ENCODE measurements at places on chromosomes 2 and 18. TPM values are rescaled to one million over a fixed set of nuclear protein-coding genes. Genes with fewer than 3 reads are reported as not detected.

DNA sequence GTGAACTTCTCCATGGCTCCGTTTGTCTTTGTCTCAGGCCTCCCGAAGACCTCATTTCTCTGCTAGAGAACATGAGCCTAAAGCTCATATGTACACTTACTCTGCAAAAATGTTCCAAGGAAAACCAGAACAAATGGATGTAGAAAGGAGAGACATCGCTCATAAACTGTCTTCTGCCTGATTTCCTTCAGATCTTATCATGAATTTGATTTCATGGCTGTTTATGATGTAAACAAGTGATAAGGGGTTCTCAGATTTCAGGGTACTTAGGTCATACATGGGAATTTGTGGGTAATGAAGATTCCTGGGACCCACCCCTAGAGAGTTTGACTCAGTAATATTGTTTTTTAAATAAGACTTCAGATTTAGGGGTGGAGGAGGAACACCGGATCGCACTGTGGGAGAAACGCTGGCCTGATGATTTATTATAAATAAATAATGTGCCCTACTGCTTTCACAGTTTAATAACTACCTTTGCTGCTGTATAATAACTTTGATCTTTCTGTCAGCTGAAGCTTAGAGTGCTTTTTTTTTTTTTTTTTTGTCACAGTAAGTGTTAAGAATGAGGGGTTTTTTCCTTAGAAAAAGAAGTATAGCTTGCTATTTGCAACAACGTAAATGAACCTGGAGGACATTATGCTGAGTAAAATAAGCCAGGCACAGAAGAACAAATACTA is 14.9 kb downstream of the AOX1 start:
- no peaks in the 10 kb centered on the region for H3K36me3 ChIP-seq
- H3K27ac ChIP-seq = no peak overlapping the region
- DNase-seq = no peak
- H3K4me1 ChIP-seq = peaks cover 23% of the 10 kb centered on the region
- H3K27me3 ChIP-seq = no peaks in the 10 kb centered on the region
- no peak overlapping the region for H3K4me3 ChIP-seq

DNA sequence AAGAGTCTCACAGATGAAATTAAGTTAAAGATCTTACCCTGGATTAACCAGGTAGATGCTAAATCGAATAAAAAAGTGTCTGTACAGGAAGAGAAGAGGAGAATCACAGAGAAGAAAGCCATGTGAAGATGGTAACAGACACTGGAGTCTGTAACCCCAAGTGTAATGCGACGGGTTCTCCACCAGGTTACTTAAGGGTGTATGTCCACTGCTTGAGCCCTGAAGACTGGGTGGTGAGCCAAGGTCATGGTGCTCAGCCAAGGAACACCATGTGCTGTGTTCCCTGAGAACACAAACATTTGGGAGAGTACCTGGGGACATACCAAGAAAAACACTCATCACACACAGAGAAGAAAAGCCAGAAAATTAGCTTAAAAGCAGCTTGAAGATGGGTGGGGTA is 8.2 kb upstream of the ACADL start:
- peak; percentile 14 for DNase-seq
- no peak overlapping the region for H3K4me3 ChIP-seq
- peak overlapping the region; percentile 76 for H3K27ac ChIP-seq
- H3K27me3 ChIP-seq = no peaks in the 10 kb centered on the region
- no peaks in the 10 kb centered on the region for H3K36me3 ChIP-seq

- peaks cover 6% of the 10 kb centered on the region for H3K36me3 ChIP-seq
- DNase-seq = no peak
- H3K4me3 ChIP-seq = no peak overlapping the region
- H3K27ac ChIP-seq = no peak overlapping the region
These were observed 66.5 kb downstream of the TCF7L1 start for GRCh38 chr2:85199698-85200097.

Gene HOXD10
- total RNA-seq = not detected

GRCh38 chr2:242031481-242032019 is 162.0 kb downstream of the RTP5 start:
- H3K36me3 ChIP-seq = no peaks in the 10 kb centered on the region
- no peak overlapping the region for H3K27ac ChIP-seq

Gene GREB1
- 2.3 TPM for total RNA-seq

DNA sequence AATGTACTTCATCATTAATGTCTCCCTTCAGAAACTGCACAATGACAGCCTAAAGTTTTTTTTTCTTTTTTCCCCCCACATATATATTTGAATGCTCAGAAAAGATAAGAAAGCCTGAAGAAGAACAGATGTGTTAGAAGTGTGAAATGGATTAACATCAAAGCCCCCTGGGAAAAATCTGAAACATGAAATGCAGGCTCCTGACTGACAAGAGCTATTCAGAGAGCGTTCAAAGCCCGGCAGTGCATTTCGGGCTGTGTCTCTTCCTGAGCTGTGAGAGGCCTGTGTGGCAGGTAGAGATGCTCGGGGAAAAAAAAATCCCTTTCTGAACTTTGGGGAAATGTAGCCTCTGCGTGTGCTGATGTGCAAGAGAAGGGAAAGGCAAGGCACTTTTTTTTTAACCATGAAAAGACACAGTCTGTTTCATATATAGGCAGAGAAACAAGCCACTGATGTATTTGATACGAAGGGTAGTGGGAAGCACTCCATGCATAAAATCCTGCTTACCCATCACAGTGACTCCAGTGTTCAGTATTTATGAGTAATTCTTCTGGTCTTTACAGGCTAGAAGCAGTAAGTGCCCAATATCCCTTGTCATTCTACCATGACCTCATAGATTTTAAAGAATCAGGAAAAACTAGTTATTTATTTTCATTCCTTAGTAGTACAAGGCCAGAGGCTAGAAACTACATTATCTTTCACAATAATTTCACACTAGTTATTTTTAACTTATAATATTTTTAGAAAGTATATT is 1574.2 kb upstream of the PIK3C3 start:
- no peak for DNase-seq
- no peaks in the 10 kb centered on the region for H3K4me1 ChIP-seq
- no peak overlapping the region for H3K27ac ChIP-seq
- H3K4me3 ChIP-seq = no peak overlapping the region

DNA sequence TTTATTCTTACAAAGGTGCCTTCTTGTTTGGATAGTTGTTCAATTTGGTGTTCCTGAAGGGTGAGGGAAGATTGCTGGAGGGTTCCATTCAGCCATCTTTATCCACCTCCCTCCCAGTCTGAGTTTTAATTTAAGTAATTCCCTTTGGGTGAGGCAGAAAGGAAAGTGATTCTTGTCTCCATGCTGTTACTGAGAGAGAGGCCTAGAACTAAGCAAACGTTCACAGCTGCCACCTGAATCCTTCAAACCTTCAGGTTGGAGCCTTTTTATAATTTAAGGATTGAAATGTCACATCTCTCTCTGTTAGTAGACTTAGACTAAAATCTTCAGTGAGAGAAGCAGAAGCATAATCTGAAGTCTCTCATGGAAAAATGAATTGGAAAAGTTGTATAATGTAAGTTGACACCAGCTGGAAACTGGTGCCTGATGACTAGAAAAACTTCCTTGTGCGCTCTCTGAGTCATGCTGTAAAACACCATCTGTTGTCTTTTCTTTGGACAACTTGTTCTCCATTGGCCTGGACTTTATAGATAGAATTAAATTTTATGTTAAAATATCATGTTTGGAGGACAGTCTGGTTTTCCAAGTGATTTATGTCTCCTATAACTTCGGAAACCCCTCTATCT is 14.6 kb downstream of the STRADB start:
- H3K27ac ChIP-seq = peak overlapping the region; percentile 65
- H3K36me3 ChIP-seq = peaks cover 53% of the 10 kb centered on the region
- H3K27me3 ChIP-seq = no peaks in the 10 kb centered on the region
- DNase-seq = peak; percentile 51

- no peaks in the 10 kb centered on the region for H3K27me3 ChIP-seq
- H3K4me1 ChIP-seq = peaks cover 7% of the 10 kb centered on the region
- no peak overlapping the region for H3K4me3 ChIP-seq
- no peak overlapping the region for H3K27ac ChIP-seq
- no peaks in the 10 kb centered on the region for H3K36me3 ChIP-seq
These were observed 201.9 kb upstream of the NT5C1B start for GRCh38 chr2:18791172-18791797.
